ENCODE measurements at places on chromosomes 1 and 21. TPM values are rescaled to one million over a fixed set of nuclear protein-coding genes. Genes with fewer than 3 reads are reported as not detected.

The LAPTM5 gene
- 0.15 TPM for total RNA-seq

The CDK18 gene
- total RNA-seq, result 10.2 TPM

The SHC1 gene
- 251 TPM for total RNA-seq

The PLA2G2C gene
- not detected for total RNA-seq

The STK40 gene
- total RNA-seq, result 63.7 TPM

All from chondrocyte (in vitro differentiated cells).